ENCODE measurements at places on chromosomes 2 and 18.
A peak's percentile ranks its signal among the peaks of the same experiment; 100 is the strongest.

GRCh38 chr2:106953236-106953635, 67.3 kb upstream of the ST6GAL2 start:
- DNase-seq, result no peak

- no peak for DNase-seq
Observed at GRCh38 chr18:6719910-6720683, 9.4 kb upstream of the ARHGAP28 start.

- no peak for DNase-seq
Observed at GRCh38 chr2:68739595-68740399, 5.2 kb downstream of the ARHGAP25 start.

- no peak for DNase-seq
Observed at GRCh38 chr2:197052356-197052755, 125.8 kb upstream of the PGAP1 start.

DNA sequence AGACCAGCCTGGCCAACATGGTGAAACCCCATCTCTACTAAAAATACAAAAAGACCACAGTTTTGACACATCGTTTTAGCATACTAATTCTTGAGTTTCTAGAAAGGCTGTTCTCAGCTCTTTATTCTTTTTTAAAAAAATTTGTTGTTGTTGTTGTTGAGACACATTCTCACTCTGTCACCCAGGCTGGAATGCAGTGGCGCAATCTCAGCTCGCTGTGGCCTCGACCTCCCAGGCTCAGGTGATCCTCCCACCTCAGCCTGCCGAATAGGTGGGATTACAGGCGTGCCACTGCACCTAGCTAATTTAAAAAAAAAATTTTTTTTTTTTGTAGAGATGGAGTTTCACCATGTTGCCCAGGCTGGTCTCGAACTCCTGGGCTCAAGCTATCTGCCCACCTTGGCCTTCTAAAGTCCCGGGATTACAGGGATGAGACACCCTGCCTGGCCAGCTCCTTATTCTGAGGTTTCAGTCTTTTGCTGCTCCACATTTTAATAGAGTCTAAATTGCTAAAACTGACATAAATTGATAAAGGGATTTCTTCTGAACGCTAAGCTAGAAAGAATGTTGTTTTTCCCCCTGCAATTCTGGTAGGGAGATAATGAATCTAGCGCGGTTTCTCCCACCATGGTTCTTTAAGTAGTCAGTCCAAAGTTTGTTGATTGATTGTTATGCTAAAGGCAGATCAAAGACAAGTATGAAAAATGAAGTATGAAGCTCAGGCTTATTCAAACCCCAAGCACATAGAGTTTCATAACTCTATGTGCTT, 32.6 kb upstream of the CABLES1 start:
- DNase-seq, result no peak

GRCh38 chr18:79523206-79523735, 127.5 kb downstream of the NFATC1 start:
- no peak for DNase-seq

DNA sequence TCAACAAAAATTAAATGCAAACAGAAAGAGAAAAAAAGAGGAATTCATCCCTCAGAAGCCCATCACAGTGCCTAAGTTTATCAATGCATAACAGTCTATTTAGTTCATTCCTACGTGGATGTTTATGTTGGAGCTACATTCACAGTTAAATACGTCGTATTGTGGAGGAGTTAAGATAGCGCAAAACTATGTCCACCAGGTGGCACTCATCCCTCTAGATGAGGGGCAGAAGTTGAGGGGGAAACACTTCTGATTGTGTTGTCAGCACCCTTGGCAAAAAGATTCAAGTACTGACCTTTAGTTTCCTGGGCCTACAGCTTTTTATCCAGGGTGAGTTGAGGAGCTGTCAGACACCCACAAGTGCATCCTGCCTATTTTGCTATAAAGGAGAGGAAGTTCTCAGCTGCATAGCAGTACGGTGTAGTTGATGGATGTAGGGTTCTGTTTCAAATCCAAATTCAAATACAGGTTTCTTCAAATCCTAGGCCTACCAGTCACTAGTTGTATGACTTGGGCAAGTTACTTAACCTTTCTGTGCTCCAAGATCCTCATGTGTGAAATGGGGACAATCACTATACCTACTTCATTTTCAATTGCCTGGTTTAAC, 26.8 kb upstream of the MYO1B start:
- DNase-seq, result no peak

DNA sequence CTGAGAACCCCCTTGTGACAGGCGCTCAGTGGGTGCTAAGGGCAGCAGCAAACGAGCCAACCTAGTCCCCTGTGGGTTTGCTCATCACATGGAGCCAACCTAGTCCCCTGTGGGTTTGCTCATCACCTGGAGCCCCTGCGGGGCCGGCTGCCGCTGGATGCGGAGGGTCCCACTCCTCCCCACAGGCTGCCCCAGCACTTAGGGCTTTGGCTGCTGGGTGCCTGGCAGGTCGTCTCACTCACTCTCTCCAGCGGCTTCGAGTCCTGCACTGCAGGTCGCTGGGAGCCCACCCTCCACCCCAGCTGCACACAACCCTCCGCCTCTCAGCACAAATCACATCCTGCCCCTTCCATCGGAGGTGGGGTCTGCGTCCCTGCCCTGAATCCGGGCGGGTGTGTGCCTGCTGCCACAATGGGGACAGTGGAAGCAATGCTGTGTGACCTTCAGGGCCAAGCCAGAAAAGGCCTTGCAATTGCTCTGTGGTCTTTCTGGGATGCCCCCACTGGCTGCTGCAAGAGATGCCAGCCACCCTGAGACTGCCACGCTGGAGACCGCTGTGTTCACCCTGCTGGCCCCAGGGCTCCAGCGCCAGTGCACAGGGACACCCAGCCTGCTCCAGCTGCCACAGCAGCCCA, 248.1 kb upstream of the SALL3 start:
- DNase-seq, result no peak

GRCh38 chr18:36531636-36532035, 234.1 kb downstream of the FHOD3 start:
- DNase-seq, result no peak

DNA sequence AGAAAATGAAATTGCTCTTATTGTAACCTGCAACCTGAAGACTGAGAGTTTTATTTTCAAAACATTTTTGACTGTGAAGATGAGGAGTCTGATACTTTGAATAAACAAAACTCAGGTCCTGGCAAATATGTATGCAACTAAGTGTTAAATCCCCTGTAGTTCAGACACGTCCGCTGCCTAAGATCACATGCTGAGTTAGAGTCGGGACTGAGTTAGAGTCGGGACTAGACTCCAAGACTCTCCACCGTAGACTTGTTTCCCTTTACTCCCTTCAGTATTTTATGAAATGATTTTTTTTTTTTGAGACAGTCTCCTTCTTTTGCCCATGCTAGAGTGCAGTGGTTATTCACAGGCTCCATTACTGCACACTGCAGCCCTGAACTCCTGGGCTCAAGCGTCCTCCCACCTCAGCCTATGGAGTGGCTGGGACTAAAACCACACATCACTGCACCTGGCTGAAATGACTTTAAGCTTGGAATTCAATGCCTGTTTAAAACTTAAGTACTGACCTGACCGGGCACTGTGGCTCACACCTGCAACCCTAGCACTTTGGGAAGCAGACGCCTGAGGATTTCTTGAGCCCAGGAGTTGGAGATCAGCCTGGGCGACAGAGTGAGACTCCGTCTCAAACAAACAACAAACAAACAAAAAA, 28.0 kb upstream of the PMAIP1 start:
- DNase-seq, result no peak

DNA sequence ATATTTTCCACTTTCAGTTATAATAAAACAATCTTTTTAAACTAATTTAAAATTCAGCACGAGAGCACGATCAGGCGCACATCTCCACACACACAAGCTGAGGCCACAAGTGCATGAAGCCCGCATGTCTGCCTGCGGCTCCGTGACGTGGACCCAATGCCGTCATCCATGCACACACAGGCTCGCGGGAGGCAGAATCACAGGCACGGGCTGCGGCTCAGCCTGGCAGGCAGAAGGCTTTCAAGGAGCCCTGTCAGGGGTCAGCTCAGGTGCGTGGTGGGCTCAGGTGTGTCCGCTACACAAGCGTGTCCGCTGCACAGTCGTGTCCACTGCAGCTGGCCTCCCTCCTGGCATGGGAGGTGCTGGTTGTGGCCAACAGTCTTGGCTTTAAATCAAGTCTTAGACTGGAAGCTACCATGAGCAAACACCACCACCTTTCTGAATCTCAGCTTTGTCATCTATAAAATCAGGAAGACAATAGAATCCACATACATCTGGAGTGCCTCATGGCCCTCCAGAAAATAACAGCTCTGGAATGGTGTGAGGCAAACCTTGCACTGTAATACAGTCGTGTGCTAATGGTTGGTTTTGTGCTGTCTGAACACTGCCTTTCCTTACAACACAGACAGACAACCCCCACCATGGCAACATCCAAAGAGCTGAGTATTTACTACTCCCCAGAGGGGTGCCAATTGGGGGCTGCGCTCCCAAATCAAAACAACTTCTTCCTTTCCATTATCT, 210.1 kb downstream of the NDUFA10 start:
- no peak for DNase-seq

- DNase-seq, result no peak
Observed at GRCh38 chr2:3212061-3212362, 165.6 kb downstream of the EIPR1 start.

- DNase-seq, result no peak
Observed at GRCh38 chr2:103875531-103875930, 978.4 kb upstream of the POU3F3 start.

DNA sequence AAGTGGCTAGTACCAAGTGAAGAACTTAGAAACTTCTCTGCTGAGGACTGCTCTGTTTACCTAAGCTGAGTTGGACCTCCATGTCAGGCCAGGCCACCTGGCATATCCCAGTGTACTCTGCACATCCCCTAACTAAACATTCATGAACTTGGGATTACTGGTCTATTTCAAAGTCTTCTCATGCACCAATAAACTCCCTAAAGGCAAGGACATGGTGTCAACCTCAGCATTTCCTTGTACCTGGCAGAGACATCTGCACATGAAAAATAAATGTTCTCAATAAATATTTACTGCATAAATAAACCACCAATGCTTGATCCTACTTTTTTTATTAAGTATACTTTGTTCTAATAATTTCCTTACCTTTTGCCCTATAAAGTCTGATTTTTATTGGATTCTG, 124.8 kb downstream of the LAMA1 start:
- DNase-seq, result peak; percentile 95

DNA sequence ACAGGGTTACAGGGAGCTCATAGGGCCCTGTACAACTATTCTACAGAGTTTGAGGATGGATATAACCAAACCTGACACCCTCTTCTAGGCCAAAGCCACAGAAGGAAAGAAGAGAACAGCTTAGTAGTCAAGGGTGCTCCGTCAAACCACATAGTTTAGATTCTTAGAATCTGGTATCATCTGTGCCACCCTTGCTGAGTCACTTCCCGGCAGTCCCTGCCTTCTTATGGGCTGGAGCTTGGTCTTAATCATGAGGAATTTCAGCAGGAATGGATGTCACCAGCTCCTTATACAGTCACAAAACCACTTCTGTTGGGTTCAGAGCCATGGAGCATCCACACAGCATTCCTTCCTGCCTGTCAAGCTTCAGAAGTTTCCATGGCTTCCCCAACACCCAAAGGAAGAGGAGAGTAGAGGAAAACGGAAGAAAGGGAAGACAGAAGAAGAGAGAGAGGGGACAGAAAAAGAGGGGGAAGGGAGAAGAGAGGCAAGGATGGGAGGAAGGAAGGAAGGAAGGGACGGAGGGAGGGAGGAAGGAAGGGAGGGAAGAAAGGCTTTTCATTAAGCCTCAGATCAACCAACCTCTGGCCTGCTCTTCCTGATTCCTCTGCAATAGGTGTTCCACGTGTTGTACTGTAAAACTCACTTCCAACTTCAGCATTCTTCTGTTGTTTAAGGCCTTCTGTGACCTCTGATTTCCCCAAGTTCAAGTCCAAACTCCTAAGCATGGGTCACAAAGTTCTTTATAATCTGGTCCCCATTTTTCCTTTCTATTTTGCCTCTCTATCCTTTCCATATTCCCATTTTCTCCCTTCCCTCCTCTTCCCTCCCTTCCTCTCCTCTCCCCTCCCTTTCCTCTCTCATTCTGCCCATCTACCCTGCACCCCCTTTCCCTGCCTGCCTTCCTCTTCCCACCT, 246.1 kb upstream of the TNP1 start:
- DNase-seq, result no peak

DNA sequence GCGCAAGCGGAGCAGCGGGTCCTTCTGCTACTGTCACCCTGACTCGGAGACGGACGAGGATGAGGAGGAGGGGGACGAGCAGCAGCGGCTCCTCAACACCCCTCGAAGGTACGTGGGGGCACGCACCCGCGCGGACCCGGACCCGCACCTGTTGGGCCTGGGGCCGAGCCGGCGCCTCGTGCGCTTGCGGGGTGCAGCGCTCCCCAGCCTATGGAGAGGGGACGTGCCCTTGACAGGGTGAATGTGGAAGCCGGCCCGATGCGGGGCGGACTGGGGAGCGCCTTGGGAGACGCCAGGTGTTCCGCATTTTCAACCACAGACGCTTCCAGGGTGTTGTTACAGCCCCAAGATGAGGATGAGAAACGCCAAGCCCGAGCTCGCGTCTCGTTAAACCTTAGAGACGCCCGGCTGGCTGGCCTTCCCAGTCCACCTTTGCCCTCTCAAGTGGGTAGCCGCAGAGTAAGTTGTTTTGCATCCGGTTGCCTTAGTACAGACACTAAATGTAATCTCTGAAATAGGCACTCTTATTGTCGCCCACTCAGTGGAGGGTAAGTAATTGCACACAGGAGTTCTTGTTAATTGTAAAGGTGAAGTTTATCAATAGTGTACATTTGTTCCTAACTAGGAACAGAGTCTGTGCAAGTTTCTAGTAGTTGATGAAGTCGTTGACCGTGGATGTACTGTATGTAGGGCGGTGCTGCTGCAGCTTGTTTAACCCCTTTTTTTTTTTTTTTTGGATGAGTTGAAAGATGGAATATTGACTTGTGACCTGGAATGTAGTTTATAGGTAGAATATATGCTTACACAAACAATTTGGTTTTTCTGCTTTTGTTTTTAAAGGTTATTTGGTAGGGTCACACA, 815 bp downstream of the GMCL1 start:
- no peak for DNase-seq

GRCh38 chr2:98479959-98480524, 35.4 kb downstream of the INPP4A start:
- peak; percentile 43 for DNase-seq

GRCh38 chr18:56115071-56116015, 523.0 kb downstream of the TXNL1 start:
- DNase-seq, result no peak

DNA sequence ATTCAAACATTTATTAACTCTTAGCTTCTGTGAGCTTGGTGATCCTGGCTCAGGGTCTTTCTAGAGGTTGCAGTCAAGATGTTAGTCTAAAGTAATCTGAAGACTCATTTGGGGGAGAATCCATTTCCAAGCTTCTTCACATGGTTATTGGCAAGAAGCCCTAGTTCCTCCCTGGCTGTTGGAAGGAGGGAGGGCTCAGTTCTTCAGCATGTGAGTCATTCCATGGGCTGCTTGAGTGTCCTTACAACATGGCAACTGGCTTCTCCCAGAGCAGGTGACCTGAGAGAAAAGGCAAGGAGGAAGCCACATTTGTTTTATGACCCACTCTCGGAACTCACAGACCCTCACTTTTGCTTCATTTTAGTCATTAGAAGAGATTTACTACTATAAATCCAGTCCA, 10.6 kb upstream of the C2orf74 start:
- no peak for DNase-seq
